ENCODE measurements at places on chromosomes 3 and 15. TPM values are rescaled to one million over a fixed set of nuclear protein-coding genes. Genes with fewer than 3 reads are reported as not detected.
A peak's percentile ranks its signal among the peaks of the same experiment; 100 is the strongest.

CXCR6 gene
- polyA plus RNA-seq = 0.39 TPM

ARHGEF26 gene
- polyA plus RNA-seq = 3.9 TPM

DNA sequence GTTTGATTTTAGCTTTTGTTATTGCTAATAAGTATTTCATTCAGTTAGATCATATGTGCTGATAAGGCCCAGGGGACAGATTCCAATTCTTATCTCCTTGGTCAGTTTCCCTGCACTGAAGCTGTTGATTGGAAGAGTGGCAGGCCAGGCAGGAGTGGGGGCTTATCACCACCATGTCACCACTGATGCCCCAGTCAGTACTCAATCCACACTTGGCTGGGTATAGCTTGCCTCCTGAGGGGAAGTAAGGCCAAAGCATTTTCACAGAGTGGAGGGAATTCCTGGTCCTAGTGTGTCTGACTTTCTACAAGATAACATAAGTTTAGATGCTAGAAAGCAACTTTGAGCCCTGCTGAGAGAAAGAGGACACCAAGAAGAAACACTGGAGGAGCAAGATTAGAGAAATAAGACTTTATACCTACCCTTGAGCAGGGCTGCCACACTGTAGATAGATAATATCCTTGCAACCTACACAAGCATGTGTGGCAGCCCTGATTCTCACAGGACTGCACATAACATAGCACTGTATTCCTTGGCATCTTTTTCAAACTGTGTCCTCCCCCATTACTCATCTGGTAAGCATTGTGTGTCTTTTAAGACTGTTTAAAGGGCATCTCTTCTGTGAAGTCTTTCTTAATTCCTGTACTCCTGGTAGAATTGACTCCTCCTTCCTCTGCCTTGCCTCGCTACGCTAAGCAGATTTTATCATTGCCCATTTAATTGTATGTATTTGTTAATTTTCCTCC is 24.3 kb downstream of the OXNAD1 start:
- no peak for DNase-seq

CISH gene
- 59.4 TPM for polyA plus RNA-seq

GRCh38 chr3:189739378-189739777 is 108.2 kb downstream of the TP63 start:
- no peak for DNase-seq

DNA sequence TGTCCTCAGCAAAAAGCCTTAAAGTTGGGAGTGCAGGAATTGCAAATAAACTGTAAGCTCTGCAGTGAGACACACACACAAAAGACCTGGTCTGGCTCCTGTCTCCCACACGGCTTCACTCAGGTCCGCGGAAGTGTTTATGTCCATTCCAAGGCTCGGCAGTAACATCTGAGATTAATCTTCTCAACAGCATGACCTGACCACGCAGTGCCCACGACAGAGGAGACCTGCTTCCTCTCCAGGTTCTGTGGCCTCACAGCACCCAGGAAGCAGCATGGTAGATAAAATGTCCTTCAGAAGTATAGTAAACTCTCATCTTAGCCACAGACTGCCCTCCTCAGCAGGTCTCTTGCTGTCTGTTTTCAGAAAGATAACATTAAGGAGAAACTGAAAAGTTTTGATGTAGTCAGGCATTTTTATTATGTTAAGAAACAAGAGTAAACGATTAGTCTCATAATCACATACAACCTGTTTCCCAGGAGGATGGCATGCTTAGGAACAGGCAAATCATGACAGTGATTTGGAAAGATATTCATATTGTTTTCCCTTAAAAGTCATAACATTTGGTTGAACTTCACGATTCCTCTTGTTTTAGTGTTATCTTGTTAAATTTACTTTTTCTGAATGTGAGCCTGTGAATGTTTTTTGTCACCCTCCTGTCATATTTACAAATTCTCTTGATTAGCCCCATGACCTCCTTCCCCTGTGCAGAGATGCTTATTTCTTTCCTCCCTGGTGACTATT is 34.6 kb downstream of the CD200R1L start:
- DNase-seq = no peak

DNA sequence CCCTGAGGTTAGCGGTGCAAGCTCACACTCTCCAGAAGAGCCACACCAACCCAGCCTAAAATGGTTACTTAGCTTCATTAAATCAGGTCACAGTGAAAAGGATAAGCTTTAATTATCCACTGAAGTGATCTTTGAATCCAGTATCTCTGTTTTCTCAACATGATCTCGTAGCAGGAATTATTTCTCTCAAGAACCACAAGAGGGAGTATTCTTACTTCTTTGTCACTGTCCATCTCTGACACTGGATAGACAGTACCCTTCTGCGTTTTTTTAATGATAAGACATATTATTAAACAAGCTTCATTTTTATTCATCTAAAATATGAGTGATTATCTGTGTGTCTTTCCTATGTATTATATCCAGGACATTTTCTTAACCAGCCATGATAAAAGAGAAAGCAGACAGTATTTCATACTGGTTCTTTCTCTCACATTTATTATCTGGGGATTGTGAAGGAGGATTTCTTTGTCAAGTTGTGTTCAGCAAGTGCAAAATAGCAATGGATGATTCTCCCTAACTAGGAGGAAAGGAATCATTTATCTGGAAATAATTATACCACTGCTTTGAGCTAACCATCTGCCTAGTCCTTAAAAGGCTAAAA is 105.4 kb upstream of the CCDC54 start:
- no peak for DNase-seq

GRCh38 chr3:46847744-46848143 is 15.5 kb downstream of the MYL3 start:
- DNase-seq = no peak

DNA sequence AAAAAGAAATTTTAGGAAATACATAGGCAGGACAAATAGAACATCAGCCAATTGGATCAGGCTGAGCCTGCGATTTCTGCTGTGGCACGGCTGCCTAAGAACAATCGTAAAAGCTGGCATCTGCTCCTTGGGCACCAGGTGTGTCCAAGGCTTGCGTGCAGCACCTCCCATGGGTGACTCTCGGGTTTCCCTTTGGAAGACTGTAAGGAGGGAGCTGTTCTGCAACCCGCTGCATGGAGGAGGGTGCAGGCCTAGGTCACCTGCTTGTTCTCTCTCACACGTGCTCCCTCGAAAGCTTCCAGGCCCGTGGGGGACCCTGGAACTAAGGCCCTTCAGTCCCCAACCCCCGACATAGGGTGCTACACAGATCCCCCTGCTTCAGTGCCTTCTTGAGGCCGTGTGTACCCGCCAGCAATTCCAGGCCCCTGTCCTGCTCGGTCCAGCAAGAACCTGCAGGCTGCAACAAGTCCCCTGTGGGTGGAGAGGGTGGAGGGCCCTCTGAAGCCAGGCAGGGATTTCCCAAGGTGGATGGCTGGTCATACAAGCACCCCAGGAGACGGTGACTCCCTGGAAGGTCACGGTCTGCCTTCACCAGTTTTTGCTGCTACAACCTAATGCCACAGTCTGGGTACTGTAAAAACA is 3.4 kb downstream of the GP9 start:
- no peak for DNase-seq

- DNase-seq = no peak
These were observed 1218.0 kb downstream of the NSUN3 start for GRCh38 chr3:95280711-95281352.

HESX1 gene
- polyA plus RNA-seq = 2.1 TPM

DNA sequence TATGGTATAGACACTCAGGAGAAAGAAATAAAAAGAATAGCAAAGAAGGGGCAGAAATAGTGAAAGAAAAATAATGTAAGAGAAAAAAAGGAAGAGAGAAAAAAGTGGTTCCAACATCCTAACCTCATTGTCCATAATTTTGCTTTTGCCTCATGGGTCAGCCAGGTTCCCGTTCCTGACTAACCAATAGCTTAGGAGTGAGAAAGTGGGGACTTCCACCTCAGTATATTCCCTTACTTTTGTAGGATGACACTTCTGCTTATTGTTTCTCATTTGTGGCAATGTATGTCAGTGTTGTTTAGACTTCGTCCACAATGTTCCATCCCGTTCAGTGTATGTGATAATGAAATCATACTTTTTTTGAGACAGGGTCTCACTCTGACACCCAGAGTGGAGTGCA is 9.3 kb upstream of the SLC12A8 start:
- DNase-seq = no peak

POLQ gene
- polyA plus RNA-seq = not detected

GRCh38 chr3:117434661-117435412 is 725.3 kb downstream of the TUSC7 start:
- DNase-seq = no peak

- no peak for DNase-seq
These were observed 3.8 kb upstream of the SLCO3A1 start for GRCh38 chr15:91849749-91850161.

UBE2E1 gene
- 69.1 TPM for polyA plus RNA-seq

DNA sequence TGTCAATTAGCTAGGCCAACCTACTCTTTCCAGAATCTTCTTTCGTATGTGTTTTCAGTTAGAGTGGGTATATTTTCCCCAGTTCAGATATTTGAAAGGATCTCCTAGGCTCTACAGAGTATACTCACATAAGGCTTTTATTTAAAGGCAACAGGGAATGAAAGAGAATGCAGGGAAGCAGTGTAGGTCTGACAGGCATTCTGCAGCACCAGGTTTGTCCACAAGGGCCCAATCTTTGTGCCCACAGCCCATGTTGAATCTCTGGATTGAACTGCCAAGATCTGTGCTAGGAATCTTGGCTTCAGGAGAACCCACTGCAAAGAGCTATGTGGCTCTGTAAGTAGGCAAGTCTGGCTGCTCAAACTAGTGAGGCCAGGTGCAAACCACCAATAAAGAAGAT is 24.2 kb upstream of the GALNT15 start:
- DNase-seq = no peak

DNA sequence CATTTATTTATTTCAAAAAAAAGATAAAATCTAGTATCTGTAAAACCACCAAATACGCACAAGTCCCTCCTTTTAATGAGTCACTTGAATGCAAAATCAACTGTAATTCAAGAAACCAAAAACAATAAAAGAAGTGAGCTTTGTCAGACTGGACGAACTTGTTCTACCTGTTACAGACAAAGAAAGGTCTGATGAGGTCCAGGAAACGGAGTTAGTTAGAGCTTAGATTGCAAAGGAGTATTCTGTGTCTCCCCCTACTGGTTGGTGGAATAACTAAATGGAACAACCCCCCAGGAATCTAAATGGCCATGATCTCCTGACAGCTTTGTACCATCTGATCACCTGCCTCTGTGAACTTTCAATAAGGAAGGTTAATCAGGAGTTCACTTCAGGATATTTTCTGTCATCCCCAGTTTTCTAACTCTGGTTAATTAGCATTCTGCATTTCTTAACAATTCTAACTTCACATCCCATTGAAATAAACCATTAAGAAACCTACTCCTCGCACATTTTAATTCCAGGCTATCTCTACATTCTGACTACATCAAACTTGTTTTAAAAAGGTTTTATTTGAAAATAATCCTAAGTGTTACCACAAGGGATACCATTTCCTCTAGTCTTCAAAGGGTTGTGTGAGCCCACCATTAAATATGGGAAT is 333.0 kb upstream of the SATB1 start:
- peak; percentile 89 for DNase-seq

DNA sequence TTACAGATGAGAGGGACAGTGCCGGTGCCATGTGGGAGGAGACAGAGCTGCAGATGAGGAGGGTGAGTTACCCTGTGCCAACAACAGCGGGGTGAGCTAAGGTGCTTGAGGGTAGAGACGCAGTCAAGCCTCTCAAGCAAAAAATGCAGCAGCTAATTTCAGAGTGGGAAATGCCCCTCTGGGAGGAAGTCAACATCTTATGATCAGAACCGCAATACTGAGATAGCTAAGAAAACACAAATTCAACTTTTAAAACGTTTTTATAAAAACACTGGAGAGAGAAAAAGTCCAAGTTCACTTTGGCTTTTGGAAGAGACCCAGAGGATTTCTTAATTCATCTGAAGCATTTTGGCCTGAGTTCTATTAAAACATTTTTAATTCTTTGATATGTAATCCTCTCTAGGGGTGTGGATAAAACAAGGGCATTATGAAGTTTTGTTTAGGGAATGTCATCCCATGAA is 319.2 kb downstream of the SLC9A9 start:
- no peak for DNase-seq

TMEM158 gene
- polyA plus RNA-seq = 3.1 TPM

DNA sequence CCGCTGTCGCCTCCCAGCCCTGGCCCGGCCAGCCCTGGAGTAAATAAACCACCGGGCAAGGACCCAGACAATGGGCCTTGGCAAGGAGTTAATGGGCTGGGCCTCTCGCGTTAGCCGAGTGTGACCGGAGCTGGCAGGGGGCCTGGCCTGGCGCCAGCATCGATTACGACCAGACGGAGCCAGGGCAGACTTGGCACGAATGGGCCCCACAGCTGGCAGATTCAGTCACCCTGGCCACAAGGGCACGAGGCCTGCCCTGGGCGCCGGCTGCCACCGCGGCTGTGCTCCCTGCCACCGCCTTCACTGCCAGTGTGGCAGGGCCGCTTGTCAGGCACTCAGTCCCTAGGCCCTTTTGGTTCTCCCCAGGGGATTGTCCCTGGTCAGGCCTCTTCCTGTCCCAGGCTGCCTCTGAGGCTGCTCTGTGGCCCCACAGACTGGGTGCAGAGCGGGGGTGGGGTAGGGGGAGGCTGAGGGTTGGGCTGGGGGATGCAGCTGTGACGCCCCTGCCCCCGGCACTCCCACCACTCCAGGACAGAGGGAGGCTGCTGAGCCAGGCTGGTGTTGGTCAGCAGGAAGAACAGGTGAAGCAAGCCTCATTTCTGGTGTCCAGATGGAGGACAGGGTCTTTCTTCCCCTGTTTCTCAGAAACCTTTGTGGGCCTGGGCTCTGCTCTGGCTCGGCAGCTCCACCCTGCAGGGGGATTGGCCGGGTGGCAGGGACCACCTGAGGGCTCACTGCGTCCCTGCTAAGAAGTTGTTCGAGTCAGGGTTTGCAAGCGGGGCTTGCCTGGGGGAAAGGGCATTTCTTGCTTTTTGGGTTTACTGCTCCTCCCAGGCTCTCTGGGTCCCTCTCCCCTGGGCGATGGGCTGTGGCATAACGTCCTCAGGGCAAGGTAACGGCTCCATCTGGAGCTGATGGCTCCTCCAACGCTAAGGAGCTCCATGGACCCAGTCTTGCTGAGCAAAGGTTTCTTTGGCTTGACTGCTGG is 30.5 kb upstream of the SRP14 start:
- DNase-seq = peak; percentile 92

SATB1 gene
- polyA plus RNA-seq = 6.2 TPM

- DNase-seq = no peak
These were observed 161.9 kb upstream of the TNIK start for GRCh38 chr3:171622126-171622525.

MYO5C gene
- polyA plus RNA-seq = 4.6 TPM

- DNase-seq = no peak
These were observed 83.1 kb downstream of the HMG20A start for GRCh38 chr15:77503764-77504163.

GRCh38 chr3:4406746-4407568 is 60.1 kb downstream of the SUMF1 start:
- DNase-seq = peak; percentile 77

GRCh38 chr15:48423896-48424475 is 92.8 kb downstream of the DUT start:
- peak; percentile 17 for DNase-seq

DNA sequence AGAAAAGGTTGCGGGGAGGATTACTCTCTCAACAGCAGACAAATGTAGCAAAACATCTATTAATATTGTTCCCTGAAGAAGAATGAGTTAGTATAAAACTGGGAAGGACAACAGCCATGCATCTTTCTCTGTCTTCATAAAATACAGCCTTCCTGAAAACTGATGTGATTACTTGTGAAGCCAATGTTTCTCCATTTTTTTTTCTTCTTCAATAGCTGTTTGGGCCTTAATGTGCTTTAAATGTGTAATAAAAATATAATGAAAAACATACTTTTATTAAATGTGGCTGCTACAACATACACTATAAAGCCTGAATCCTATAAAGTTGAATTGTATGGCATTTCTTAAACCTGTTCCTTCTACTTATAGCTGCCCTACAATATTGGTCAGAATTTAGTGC is 146.3 kb upstream of the LMCD1 start:
- no peak for DNase-seq
